ENCODE measurements at places on chromosomes 7 and 10.

DNA sequence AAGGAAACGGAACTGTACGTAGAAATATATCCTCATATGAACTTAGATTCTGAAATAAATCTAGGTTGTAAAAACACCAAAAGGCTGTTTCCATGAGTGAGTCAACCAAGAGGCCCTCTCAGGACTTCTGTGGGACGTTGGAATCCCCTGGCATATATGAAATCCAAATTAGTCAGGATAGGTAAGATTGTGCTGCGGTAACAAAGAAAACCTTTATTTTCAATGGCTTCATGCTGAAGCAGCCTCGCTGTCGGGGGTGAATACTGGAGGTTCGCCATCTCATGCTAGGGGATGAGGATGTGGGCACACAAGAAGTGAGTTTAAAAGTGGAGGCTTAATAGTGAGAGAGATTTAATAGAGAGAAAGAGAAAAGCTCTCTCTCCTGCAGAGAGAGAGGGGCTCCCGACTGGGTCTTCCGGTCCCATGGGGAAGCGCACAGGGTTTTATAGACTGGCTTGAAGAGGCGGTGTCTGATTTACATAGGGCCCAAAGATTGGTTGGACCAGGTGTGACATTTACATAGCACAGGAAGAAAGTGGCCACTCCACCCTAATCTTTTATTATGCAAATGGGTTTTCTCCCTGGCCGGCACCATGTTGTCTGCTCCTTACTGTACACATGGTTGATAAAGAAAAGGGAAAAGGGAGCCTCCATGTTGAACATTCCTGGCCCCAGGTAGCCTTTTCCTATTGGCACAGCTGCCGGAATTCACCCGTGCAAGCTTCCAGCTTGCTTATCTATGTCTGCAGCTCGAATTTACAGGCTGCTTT, 52.3 kb upstream of the SEPHS1 start:
- no peak for DNase-seq

DNA sequence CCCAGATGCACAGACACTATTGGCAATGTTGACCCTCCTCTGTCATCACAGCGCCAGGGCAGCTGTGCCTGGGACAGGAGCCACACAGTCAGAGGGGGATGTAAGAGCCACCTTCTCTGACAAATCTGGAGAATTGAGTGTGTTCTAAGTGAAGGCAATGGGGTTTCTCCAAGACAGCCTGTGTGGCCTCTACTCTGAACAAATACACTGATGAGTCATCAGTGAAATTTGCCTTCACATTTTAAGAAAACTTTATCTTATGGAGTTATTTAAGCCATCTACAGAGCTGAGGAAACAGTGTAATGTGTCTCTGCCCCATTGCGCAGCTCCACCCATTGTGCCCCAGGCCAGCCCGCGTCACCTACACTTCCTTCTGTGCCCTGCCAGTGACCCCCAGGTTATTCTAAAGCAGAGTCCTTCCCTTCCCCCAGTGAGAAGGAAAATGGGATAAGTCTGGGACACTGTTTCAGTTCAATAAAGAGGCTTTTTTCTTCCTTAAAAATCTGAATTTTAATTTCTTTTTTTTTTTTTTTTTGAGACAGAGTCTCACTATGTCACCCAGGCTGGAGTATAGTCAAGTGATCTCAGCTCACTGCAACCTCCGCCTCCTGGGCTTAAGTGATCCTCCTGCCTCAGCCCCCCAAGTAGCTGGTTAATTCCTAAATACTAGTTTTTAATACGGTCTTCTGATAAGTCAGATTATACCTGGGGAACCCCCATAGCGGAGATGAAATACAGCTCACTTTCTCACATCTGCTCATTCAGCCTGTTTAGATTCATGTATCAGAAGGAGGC, 21.8 kb downstream of the AKR1E2 start:
- DNase-seq, result no peak

DNA sequence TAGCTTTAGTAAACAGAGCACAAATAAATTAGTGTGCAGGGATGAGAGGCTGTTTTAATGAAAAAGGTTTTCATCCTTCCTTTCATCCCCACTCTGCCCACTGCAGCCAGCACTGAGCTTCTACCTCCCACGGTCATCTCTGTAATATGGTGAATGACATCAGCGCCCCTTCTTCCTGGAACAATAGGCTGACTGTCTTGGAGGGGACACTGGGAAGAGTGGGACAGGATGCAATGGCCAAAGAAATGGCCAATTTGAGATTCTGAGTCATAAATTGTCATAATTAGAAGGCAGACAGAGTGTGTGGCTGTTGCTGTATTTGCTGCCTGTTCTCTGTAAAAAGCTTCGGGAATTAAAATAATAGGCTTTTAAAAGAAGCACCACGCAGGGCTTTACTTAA, 126.7 kb upstream of the CALN1 start:
- no peak for DNase-seq

- no peak for DNase-seq
Observed at GRCh38 chr10:2610946-2611345, 456.4 kb upstream of the PFKP start.

DNA sequence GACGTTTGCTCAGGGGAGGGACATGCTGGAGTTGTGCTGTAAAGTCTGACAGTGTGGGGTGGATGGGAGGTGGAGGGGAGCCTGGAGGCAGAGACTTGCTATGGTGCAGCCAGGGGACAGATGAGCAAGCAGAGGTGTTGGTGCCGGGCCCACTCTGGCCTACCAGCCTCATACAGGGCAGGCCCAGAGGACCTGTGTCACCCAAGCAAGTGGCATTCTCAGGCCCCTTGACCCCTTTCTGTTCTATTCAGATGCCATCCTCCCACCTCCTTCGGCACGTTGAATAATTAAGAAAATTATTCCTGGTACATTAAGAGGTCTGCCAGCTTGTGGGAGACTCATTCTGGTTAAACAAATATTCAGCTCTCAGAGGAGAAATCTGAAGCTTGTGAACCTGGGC, 8.5 kb downstream of the WDFY4 start:
- no peak for DNase-seq

- DNase-seq, result no peak
Observed at GRCh38 chr10:35375091-35375765, 38.9 kb downstream of the CCNY start.

DNA sequence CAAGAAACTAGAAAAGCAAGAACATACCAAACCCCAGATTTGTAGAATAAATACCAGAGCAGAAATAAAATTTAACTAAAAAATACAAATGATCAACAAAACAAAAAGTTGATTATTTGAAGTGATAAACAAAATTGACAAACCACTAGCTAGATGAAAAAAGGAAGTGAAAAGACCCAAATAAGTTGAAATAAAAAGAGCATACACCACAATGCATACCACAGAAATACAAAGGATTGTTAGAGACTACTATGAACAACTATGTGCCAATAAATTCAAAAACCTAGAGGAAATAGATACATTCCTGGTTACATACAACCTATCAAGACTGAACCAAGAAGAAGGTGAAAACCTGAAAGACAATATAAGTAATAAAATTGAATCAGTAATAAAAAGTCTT, 333.4 kb downstream of the SH2D4B start:
- DNase-seq, result no peak

GRCh38 chr10:70940834-70941568, 52.6 kb upstream of the PCBD1 start:
- no peak for DNase-seq

GRCh38 chr10:88073682-88074081, 210.3 kb downstream of the PTEN start:
- DNase-seq, result no peak

- DNase-seq, result no peak
Observed at GRCh38 chr10:3902809-3903410, 117.9 kb upstream of the KLF6 start.

DNA sequence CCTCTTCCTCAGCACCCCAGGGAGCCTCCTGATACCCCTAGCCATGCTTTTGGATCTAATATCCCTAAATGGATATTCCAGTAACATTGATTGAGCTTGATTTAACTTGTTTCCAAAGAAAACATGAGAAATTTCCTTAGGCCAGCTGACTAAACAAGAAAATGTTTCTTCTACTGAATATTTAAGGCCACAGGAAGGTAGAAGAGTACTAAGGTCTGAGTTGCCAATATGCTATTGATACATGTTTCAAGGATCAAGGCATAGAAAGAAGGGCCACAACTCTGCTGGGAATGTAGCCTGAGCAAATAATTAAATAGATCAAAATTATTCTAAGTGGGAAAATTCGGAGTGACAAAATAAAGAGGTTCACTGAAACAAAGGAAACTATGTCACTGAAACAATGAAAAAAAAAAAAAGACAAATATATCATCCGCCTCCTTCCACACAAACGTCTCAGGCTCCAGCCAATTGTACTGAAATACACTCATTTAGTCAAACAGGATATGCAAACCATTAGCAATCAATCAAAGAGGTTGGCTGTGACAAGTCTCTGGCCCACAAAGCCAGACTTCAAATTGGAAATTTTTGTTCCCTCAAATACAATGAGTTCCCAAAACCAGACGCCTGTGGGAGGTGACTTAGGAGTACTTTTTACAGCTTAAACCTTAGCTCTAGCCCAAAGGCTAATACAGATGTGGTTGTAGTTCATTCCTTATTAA, 396.2 kb downstream of the HTR7 start:
- no peak for DNase-seq

GRCh38 chr10:30928742-30929141, 102.9 kb downstream of the ZNF438 start:
- no peak for DNase-seq

DNA sequence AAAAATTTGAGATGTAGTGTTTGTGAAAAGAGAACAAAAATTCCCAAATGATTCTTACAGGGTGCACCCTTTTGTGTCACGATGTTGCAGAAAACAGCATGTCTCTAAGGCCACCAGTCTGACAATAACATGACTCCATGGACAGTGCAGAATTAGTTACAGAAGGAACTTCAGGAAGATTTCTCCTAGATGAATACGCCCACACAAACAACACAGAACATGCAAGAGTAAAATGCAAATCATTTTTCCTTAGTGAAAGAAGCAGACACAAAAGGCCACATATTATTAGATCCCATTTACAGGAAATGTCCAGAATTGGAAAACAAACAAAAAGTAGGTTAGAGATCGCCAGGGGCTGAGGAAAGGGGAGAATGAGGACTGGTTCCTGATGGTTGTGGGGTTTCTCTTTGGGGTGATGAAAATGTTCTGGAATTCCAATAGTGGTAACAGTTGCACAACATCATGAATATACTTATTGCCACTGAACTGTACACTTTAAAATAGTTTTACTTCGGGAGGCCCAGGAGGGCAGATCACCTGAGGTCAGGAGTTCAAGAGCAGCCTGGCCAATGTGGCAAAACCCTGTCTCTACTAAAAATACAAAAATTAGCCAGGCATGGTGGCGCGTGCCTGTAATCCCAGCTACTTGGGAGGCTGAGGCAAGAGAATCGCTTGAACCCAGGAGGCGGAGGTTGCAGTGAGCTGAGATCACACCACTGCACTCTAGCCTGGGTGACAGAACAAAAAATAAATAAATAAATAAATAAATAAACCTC, 10.2 kb downstream of the ZC3HAV1 start:
- DNase-seq, result no peak

DNA sequence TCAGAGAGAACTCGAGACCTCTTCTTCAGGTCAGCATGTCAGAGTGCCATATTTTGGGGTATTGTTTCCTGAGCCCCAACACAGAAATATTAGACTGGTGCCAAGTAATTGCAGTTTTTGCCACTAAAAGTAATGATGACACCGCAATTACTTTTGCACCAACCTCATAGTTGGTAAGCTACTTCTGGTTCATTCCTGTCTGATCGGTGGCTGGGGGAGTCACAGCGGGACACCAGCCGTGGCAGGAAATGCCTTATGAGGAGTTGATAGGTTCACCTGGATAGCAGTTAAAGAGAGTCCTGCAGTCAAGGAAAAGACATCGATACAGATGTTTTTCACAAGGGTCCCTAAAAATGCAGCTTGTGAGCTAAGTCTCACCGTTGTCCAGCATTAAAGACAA, 23.9 kb upstream of the ATP6V0A4 start:
- DNase-seq, result no peak

DNA sequence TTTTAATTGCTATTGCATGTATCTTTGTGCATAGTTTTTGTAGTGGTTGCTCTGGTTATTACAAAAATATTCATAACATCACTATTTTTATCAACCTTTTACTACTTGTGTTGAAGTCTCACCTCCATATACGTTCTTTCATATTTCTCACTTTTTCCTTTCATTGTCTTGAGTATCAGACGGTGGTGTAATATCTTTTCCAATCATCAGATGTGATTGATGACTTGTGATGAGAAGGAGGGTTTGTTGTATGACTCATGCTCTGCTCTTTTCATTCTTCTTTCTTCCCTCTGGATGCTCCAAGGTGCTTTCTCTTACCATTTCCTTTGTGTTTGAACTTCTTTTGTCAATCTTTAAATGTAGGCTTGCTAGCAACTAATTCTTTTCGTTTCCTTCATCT, 310.2 kb downstream of the TNS3 start:
- DNase-seq, result no peak

GRCh38 chr10:9681655-9682054, 1336.0 kb upstream of the CELF2 start:
- DNase-seq, result no peak

GRCh38 chr10:49322371-49323170, 23.6 kb downstream of the C10orf71 start:
- DNase-seq, result no peak

- no peak for DNase-seq
Observed at GRCh38 chr7:103106005-103106702, 31.2 kb downstream of the ARMC10 start.

- DNase-seq, result no peak
Observed at GRCh38 chr7:155568842-155569494, 22.6 kb upstream of the CNPY1 start.

DNA sequence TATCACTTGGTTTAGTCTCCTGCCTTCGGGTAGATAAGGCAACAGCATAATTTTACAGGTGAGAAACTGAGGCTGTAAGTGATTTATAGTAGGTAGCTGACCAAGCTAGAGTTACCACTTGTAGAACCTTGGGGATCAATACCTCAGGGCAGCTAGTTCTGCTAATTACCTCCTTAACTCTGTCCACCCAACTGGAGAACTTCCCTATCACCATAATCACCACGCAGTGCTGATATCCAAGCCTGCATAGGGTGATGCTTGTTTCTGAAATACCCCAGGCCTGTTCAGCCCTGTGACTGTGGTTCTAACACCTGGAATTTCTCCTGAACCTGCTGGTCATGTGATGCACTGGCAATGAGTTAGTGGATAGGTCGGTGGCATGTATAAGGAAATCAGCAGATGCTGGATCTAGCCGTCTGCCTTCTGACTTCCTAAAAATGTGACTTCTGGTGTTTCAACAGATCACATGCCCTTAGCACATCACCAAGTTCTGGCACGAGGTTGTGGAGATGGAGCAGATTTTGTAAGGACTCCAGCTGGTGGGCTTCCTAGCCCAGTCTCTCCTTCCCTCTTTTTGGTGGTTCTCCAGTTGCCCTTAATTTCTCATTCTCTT, 15.3 kb downstream of the PLAU start:
- DNase-seq, result no peak

- DNase-seq, result no peak
Observed at GRCh38 chr10:82072124-82072523, 197.1 kb downstream of the NRG3 start.

DNA sequence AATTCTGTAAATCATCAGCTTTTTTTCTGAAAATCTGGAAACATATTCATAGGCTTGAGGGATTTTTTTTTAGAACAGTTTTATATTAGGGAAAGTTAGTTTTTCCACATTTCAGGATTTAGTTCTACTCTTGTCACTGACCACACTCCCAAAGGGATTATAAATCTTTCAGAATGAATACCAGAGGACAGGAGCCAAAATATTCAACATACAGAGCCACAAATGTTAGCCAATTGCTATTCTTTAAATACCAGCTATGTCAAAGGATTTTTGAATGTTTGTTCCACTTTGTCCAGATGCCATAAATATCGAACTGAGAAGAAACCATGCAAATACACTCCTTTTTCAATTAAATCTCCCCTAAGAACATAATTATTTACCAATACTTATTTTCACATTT, 50.7 kb downstream of the ODAD2 start:
- no peak for DNase-seq

- DNase-seq, result no peak
Observed at GRCh38 chr10:129438024-129438423, 29.0 kb upstream of the MGMT start.

Measured in activated naive CD4-positive, alpha-beta T cell (primary cell).